Activated naive CD8-positive, alpha-beta T cell treated with anti-CD3 and anti-CD28 coated beads, Interleukin-2, amount 50 U/mL, for 16 hours (primary cell): ENCODE measurements at places on chromosomes 5 and 9.

- no peak for DNase-seq
These were observed 121.8 kb upstream of the SPIN1 start for GRCh38 chr9:88266416-88266815.

GRCh38 chr9:122172131-122172530 lies 12.4 kb downstream of the MORN5 start:
- no peak for DNase-seq

- DNase-seq: no peak
These were observed 21.2 kb downstream of the OTULIN start for GRCh38 chr5:14685757-14686156.

DNA sequence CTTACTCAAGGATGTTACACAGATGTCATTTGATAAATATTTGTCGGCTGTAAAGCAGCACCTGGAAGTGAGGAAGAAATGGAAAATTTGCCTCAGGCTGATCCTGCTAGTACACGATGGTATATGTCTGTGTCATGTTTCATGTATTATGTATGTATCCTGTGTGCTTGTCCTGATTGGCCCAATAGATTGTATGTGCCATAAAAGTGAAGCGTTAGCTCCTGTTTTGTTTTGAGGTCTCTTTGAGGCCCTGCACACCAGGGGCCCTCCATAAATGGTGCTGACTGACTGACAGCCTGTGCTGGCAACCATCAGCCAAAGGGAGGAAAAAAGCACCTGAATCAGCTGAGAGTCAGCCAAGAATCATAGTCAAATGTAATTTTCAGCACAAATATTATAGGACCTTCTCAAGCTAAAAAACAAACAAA lies 11.8 kb upstream of the LNPEP start:
- DNase-seq: no peak

- DNase-seq: no peak
These were observed 93.7 kb downstream of the SPOCK1 start for GRCh38 chr5:137405393-137405792.

GRCh38 chr5:139494256-139494655 lies 11.7 kb upstream of the STING1 start:
- no peak for DNase-seq

- no peak for DNase-seq
These were observed 175.6 kb downstream of the HSD17B3 start for GRCh38 chr9:96126321-96126881.

- DNase-seq: no peak
These were observed 101.3 kb downstream of the FBXL7 start for GRCh38 chr5:15601274-15601673.

GRCh38 chr9:5563886-5564285 lies 53.6 kb downstream of the PDCD1LG2 start:
- DNase-seq: no peak

DNA sequence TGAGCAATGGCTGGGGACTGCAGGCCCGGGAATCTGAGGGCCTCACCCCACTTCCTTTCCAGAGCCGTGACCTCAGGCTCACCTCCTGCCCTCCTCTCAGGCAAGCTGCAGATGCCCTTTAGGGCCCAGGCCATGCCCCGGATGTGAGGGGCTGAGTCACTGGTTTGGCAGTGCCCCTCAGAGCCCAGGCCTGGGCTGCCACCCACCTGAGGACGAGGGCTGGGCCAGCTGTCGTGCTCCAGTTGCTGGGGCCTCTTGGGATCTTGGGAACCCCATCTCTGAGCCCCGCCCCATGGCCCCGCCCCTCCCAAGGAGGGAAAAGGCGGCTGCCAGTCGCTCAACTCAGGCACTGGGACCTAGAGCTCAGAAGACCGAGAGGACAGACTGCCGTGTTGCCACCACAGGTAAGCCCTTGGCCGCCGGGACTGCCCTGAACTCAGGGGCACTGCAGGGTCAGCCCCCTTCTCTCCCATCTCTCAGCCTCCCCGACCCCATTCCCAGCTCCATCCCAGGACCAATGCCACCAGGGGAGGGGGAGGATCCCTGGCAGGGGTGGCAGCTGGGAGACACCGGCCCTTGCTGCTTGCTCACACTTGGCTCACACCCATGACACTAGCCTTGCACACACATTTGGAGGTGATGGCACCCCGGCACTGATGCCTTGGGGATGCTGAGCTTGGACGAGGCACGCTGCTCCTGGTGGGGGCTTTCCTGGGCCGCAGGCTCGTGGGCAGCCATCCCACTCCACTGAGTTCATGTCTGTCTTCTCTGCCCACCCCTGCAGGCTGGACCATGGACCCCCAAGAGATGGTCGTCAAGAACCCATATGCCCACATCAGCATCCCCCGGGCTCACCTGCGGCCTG lies at the start of gene CYSRT1:
Gene CYSRT1, plus strand, starts transcription at position 345 of the 865 bp plus-strand sequence. Its CDS starts 448 bp downstream, at position 793.
- no peak for DNase-seq

- DNase-seq: no peak
These were observed 861.9 kb downstream of the CDH18 start for GRCh38 chr5:19125956-19126713.

DNA sequence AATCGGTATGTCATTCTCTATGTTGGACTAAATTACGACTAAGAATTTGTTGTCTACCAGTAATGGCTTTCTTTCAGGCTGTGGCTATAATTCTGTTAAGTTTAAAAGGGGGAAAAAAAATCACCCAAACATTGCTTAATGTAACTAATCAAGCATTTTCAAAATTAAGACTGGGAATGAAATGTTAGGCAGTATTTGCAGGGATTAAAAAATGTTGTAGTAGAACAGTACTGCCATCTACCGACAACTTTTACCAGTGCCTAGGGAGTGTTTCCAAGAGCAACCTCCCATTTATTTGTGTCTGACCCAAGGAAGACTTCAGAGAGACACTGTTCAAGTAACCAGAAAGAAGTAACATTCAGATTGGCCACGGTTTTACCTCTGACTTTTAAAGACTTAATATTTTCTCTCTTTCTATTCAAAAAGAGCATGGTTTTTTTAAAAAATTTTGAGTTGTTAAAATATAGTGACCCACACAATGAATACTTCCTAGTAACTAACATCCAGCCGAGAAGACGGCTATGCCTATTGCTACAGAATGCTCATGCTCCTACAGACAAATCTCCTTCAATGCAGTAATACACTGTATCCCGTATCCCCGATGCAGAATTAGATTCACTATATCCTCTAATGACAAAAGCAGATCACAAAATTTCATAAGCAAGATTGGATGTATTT lies 92.4 kb downstream of the ARL15 start:
- no peak for DNase-seq

DNA sequence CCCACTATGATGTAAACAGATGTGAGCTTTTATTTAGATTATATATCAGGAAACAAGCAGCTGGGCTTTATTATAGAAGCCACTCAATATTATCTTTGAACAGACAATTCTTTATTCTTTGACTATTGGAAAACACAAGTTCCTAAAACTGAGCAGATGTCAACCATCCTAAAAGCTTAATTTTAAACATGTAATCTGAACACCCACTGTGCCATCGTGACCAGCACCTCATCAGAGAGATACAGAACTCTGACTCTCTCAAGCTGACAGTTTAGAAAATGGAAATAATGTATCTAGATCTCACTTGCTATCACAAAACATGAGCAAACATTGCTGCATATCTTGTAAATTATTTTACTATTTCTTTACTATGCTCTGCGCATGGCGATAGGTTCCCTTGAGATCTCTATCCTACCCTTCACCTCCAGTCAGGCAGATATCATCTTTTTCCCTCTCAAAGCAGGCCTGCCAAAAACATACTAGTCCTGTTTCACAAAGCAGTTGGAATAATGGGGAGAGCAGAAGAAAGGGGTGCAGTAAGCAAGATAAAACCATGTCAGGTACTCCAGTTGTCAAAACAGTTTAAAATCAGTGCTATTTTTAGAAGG lies 151.0 kb downstream of the KIAA0825 start:
- DNase-seq: no peak

- DNase-seq: no peak
These were observed 1.0 kb upstream of the EFNA5 start for GRCh38 chr5:107671742-107672210.

DNA sequence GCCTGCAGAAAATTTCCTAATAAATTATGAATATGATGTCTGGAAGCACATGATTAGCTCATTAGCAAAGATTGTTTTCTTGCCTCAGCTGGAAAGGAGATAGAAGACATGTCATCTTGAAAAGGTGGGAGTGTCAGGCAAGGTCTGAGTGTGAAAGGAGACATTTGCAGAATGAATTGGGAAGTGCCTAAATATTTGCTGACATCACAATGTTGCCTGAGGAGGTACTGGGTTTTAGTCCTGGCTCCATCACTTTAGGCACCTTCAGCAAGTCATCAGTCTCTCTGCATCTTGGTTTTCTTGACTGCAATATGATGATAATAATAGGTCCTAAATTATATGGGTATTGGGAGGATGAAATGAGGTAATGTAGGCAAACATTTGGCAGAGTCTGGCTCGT lies 140.1 kb downstream of the TRPM3 start:
- DNase-seq: no peak

DNA sequence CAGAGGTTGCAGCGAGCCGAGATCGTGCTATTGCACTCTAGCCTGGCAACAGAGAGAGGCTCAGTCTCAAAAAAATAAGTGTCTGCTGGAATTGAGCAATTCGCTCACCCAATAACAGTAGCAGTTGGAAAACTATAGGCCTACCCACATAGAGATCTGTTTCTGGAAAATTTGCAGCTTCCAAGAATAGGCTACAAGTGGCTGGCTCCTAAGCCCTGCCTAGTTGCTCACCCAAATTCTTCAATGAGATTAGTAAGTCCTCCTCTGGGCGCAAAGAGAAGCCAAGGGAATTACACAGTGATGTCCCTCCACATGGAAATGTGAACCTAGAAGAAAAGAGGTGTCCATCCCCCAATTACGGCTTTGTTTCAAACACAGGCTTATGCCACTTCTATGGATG lies 42.6 kb upstream of the RNF38 start:
- DNase-seq: no peak

GRCh38 chr9:71908825-71909224 lies 2.2 kb downstream of the ABHD17B start:
- no peak for DNase-seq

DNA sequence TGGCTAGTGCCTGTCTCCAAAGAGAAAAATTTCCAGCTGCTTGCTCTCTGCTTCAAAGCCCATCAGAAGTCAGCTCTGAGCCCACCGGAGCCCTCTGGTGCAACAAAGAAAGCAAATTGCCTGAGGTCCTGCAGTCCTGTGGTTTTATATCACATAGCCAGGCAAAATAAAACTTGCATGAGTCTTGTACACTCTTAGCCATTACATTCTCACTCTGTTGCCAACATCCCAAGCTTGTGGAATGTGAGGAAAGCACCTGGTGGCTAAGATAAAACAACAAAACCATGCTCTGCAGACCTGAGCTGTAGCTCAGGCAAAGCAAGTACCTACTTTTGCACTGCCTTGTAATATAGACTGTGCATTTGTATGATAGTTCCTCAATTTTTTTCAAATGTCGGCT lies 133.7 kb downstream of the GPBP1 start:
- no peak for DNase-seq

GRCh38 chr9:15142878-15143534 lies 164.0 kb downstream of the TTC39B start:
- no peak for DNase-seq

DNA sequence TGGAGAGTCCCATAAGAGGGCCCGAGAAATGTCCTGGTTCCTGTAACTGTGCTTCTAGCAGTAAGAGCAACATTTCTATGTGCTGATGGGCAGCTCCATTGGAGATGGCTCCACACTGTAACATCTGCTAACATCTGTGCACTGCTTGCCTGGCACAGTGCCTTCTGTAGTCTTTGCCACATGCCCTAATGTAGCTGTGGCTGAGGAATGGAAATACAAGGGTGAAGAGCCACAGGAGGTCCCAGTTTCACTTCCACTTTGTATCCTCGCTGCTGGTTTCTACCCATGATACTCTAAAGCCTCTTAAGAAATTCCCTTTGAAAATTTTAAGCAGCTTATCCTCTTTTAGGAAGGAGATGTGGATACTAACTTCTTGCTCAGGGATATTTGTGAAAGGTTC lies 97.4 kb downstream of the HOMER1 start:
- DNase-seq: no peak

GRCh38 chr9:104090578-104090977 lies 3.5 kb upstream of the SMC2 start:
- DNase-seq: no peak
